ENCODE measurements at places on chromosomes 6 and 20.

DNA sequence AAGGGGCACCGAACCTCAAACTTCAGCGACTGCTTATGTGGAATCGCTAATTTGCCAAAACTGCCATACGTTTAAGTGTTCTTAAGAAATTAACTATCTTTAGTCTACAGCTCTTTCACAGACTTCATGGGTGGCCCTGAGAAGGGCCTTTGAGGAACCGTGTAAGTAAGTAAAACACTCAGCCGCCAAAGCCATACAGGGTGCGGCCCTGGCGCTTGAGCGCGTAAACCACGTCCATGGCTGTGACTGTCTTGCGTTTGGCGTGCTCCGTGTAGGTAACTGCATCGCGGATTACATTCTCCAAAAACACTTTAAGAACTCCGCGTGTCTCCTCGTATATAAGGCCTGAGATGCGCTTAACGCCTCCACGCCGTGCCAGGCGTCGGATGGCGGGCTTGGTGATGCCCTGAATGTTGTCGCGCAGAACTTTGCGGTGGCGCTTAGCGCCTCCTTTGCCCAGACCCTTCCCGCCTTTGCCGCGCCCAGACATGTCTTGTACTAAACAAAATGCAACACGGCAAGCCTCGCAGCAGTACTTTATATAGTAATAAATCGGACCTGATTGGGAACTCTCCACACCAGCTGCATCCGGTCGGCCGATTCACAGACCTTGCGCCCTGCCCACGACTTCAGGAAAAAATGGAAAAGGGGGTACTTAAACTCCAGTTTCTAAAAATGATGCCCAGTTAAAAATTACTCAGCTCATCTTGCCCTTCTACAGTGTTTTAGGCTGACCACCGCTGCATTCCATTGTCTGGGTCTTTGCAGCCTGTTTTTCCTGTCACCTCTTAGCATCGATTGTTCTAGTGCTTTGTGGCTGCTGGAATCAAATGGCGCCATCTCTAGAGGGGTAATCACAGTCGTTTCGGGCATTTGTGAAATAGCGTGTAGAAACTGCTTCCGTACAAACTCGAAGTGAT, 38.9 kb downstream of the OR2B2 start:
- DNase-seq, result peak; percentile 31

DNA sequence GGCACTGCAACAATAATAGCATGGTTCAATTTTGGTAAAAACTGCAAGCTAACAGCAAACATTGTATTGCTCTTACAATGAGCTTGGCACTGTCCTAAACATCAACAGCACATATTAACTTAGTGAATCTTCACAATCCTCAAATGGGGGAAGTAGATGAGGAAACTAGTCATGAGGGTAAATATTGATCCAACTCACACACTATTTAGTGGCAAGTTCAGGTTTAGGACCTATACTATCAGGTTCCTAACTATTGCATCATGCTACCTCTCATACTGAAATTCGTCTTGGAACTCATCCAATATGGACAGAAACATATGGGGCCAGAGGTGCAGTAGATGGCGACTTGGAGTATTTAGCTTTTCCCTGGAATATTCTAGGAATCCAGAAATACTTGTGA, 34.2 kb downstream of the FKBP1C start:
- no peak for DNase-seq

- DNase-seq, result no peak
These were observed 73.2 kb downstream of the TRMT6 start for GRCh38 chr20:5877128-5877527.

- no peak for DNase-seq
These were observed 142.8 kb downstream of the DLL1 start for GRCh38 chr6:170147832-170148708.

GRCh38 chr6:115838763-115839401, 221.8 kb downstream of the FRK start:
- DNase-seq, result no peak

DNA sequence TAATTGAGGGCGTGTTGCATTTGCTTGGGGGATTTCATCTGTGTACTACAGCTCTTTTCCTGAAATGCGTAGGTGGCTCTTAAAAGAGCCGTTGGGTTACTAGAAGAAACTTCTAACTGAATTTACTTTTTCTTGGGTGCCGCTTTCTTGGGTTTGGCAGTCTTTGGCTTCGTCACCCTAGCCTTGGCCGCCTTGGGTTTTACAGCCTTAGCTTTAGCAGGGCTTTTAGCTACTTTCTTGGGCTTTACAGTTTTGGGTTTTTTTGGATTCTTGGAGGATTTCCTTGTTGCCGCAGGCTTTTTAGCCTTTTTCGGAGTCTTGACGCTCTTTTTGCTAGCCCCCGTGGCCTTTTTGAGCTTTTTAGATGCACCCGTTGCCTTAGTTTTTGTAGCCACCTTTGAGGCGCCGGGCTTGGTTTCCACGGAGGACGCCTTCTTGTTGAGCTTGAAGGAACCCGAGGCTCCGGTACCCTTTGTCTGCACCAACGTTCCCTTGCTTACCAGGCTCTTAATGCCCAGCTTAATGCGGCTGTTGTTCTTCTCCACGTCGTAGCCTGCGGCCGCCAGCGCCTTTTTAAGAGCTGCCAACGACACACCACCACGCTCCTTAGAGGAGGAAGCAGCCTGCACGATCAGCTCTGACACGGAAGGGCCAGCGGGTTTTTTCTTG, 54.5 kb downstream of the TRIM38 start:
- no peak for DNase-seq

- no peak for DNase-seq
These were observed 47.6 kb downstream of the EZR start for GRCh38 chr6:158771399-158772152.

DNA sequence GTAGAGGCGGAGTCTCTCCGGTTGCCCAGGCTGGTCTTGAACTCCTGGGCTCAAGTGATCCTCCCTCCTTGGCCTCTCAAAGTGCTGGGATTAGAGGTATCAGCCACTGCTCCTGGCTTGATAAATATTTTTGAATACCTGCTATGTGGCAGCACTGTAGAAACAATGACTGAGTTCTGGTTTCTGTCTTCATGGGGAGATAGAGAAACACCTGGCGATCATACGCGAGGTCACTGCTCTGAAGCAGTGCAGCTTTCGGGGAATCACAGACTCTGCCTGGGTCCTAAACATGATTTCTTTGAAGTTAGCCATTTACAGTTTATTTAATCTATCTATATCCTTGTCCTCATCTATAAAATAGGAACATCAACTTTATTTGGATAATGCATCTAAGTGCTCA, 31.2 kb downstream of the DOK5 start:
- no peak for DNase-seq
